ENCODE measurements at places on chromosomes 2 and 18. TPM values are rescaled to one million over a fixed set of nuclear protein-coding genes. Genes with fewer than 3 reads are reported as not detected.
A peak's percentile ranks its signal among the peaks of the same experiment; 100 is the strongest.

The FBXO11 gene
- 53.2 TPM for polyA plus RNA-seq

- DNase-seq, result no peak
These were observed 403.3 kb upstream of the FANCL start for GRCh38 chr2:58644451-58644850.

DNA sequence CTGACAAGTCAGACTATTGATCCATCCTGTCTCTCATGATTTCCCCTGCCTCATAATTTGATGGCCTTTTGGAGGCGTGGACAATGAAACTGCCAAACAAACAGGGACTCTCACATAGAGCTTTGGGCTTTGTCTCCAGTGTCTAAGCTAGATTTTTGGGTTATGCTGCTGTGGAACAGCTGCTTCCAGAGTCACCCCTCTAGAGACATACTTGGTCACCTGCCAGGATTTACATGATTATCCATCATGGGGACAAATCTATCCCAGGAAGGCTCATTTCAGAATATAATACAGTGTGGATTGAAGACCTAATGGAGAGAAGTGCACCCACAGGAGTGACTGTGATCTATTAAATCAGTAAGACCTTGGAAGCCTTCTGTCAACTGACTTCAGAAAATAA is 159.6 kb downstream of the SLC8A1 start:
- no peak for DNase-seq

The MYO7B gene
- 0.08 TPM for polyA plus RNA-seq

DNA sequence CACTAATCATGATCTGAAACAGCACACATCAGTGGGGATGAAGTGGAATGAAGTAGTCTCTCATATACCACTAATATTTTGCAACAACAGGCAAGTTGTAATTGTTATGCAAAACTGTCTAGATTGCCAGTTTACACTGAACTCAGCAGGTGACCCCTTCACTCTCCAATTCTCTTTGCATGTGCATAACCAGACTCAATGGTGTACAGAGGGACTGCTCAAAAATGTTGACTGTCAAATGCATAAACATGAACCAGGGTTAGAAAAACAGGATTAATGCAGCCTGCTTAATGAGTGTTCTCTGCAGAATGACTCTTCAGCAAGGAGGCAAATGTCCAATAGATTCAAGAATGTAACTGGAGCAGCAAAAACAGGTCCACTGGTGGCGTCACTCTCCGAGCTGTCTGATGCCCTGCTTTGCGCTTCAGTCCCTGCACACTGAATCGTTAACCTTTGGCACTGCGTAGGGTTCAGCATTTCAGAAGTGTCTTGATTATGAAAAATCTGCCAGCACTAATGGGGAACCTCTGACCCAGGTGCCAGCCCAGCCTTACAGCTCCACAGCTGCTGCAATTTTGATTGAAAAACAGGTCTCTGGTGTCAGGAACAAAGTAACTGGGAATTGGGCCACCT is 209.3 kb downstream of the TDRD15 start:
- no peak for DNase-seq

The CEBPZOS gene
- polyA plus RNA-seq, result 69.2 TPM

DNA sequence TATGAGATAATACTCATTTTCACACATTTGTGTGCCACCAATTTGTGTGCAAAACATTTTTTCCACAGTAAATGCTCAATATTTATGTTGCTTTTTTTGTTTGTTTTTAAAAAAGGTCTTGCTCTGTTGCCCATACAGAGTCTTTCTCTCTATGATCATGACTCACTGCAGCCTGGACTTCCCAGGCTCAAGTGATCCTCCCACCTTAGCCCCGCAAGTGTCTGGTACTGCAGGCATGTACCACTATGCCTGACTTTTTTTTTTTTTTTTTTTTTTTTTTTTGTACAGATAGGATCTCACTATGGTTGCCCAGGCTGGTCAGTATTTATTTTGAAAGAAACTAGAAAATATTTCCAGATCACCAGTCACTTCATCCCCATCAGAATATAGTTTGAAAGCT is 297.8 kb upstream of the GYPC start:
- DNase-seq, result no peak

The UGT1A3 gene
- 0.17 TPM for polyA plus RNA-seq

The FOXI3 gene
- not detected for polyA plus RNA-seq

The SCN3A gene
- polyA plus RNA-seq, result 0.03 TPM

DNA sequence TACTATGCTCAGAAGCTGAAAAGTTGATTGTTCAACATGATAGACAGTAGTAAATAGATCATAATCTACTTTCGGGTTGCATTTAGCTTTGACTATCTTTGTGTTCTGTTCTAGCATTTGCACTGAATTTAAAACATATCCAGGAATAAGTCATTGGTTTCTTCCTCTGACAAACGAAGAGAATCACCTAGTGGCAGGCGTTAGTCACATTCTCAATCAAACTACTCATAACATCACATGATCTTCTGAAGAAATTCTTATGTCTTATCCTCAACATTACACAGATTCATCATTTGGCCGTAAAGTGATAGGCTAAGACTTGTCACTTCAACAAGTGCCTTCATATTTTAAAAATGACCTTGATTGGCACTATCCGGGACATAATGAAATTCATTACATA is 63.6 kb upstream of the TTC21B start:
- DNase-seq, result peak; percentile 5

DNA sequence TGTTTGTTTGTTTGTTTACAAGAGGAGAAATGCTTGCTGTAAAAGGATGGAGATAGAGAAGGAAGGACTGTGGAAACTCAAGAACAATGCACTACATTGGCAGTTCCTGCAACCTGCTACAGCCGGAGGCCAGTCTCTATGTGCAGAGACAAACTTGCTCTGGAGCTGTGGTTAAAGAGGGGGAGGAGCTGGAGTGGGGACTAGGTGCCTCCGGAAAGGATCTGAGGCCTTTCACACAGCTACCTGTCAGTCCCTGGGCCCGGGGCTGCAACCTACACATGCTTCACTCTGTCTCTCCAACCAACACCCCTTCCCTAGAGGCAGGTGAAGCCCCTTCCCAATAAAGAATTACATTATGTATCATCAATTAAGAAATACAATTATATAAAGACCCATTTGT is 1234.0 kb upstream of the ZEB2 start:
- no peak for DNase-seq

DNA sequence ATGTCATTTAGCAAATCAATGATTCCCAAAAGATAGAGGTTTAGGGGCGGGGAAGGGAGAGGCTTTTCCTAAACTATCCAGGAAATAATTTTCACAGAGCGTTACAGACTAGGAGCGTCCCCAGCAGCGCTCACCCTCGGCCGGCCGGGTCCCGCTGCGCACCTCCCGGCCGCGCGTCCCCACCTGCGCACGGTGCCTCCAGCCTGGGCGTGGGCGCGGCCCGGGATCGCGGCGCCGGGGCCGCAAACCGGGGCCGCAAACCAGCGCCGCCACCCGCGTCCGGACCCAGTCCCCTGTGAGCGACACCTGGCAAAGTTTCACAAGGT is 684 bp upstream of the ZCCHC2 start:
- no peak for DNase-seq

DNA sequence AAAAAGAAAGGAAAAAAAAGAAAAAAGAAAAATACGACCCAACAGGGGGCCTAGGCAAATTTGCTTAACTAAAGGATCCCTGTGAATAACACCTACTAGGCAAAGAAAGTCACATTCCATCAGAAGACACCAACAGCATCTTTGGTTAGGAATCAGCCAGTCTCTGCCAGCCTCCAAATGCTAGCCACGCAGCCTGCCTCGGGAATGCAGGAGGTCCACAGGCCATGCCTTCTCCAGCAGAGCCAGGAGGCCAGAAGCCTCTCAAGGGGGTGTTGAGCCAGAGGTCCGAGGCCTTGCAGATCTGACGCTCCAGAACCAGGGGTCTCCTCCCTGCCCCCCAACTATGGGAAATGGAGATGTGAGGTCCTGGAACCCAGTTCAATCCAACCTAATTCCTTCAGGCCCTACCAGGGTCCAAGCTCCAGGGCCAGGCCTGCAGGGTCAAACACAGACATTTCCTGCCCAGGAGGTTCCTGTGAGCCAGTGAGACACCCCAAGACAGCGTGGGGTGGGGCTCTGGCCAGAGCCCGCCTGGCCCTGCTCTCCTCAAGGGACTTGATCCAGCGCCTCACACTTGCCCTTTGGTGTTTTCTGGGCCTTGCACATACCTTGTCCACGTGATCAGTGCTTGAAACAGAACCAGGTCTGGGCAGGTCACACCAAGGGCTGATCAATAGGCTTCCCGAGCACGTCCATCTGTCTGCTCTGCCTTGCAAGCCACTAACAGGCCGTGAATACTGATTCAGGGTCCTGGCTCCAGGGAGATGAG is 289.6 kb upstream of the ID2 start:
- no peak for DNase-seq
